Stimulated activated CD8-positive, alpha-beta memory T cell treated with anti-CD3 and anti-CD28 coated beads, Interleukin-7, amount 100 ng/mL, for 48 hours (primary cell): ENCODE measurements at places on chromosomes 3 and 15.

- no peak for DNase-seq
Measured at GRCh38 chr3:121126033-121126706, 218.2 kb downstream of the STXBP5L start.

- no peak for DNase-seq
Measured at GRCh38 chr15:70024521-70024920, 73.2 kb downstream of the TLE3 start.

- DNase-seq: no peak
Measured at GRCh38 chr15:72591361-72591760, 63.1 kb upstream of the GOLGA6B start.

- no peak for DNase-seq
Measured at GRCh38 chr3:148861277-148861869, 3.7 kb upstream of the CPA3 start.
